ENCODE measurements at places on chromosomes 7 and 10. TPM values are rescaled to one million over a fixed set of nuclear protein-coding genes. Genes with fewer than 3 reads are reported as not detected.

The MSS51 gene
- total RNA-seq, result 1.4 TPM

The STEAP2 gene
- total RNA-seq, result 6.7 TPM

The IPMK gene
- 7.2 TPM for total RNA-seq

The LIPJ gene
- not detected for total RNA-seq

The FGL2 gene
- not detected for total RNA-seq

All from H9 (cell line).